ENCODE measurements at places on chromosomes 6 and 20.
A peak's percentile ranks its signal among the peaks of the same experiment; 100 is the strongest.

- peak; percentile 26 for DNase-seq
Observed at GRCh38 chr20:50575865-50576720, 65.9 kb downstream of the PTPN1 start.

GRCh38 chr20:42118001-42118400 is 499.8 kb upstream of the CHD6 start:
- no peak for DNase-seq

- peak; percentile 83 for DNase-seq
Observed at GRCh38 chr6:44127186-44128019, at the start of the genes MRPL14 and TMEM63B. TSS of gene MRPL14 (minus strand) at chr6:44127452. CDS start at chr6:44116611, 10,841 bp downstream. TSS of gene TMEM63B (plus strand) at chr6:44127554. CDS start at chr6:44134585, 7,031 bp downstream.

GRCh38 chr20:19047040-19047950 is 165.1 kb upstream of the SLC24A3 start:
- DNase-seq: no peak

DNA sequence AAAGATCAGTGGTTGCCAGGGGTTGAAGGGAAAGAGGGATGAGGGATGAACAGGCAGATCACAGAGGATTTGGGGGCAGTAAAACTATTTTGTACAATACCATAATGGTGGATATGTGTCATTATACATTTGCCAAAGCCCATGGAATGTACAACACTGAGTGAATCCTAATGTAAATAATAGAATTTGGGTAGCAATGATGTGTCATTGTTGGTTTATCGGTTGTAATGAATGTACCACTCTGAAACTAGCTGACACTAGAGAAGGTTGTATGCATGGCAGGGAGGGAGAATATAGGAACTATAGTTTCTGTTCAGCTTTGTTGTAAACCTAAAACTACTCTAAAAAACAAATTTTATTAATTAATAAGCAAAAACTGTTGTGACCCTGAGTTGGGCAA is 17.8 kb upstream of the ASF1A start:
- no peak for DNase-seq

DNA sequence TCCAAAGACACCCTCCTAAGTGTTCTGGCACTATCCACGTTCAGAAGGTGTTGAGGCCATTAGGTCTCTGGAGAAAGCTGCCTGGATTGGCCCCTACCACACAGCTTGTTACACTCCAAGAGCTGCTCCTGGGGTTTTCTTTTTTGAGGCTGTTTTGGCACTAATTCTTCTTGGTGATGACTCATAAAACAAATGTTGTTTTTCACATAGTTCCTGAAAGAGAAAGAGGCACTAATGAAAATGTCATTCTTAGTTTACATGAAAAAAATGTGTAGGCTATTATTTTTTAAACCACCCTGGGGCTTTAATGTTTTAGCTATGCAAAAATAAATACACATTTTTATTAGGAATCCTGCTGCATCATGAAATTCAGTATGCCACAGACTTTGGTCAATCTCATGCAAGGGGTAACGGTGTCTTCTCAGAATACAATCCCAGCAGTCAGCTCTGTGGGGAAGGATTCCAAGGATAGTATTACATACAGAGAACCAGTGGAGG is 38.1 kb downstream of the TBPL1 start:
- no peak for DNase-seq

- no peak for DNase-seq
Observed at GRCh38 chr6:57068061-57068460, 21.6 kb downstream of the KIAA1586 start.

DNA sequence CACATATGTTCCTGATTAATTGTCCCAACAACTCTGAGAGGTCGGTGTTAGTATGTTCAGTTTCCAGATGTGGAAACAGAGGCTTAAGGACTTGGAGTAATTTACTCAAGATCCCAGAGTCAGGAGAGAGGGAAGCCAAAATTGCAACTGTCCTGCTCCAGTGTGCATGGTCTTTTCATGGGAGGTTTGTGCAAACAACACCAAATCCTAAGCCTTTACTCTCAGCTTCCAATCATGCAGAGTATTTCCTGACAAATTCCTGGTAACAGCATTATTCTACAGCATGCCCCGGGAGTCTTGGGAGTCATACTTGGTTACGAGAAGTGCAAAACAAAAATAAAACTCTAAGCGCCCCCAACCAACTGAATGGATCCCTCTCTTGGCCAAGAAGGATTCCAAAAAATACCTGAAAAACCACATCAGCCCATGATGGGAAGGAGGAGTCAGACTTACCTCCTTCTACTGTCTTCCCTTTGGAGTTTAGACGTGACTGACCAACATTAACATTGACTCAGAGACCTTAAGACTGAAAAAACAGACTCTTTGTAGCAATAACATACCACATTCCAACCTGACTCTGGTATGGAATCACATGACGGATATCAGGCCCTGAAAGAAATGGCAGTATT is 30.8 kb upstream of the PPP1R3G start:
- DNase-seq: no peak

DNA sequence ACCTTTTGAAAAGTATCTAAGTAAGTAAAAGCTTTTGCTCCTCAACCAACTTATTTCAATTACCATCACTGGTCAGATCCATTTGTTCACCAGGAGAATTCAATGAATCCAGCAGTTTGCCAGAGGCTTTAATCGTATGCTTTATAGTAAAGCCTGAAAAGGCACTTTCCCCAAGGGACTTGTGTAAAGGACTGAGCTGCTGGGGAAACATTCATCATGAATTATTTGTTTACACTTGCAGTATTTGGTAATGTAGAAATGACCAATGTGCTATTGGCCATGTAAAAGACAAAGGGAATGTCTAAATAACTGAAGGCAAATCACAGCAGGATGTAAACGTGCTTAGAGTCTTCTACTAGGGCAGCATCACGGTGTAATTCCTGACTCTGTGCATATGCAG is 471.4 kb downstream of the ADGRB3 start:
- no peak for DNase-seq

- DNase-seq: no peak
Observed at GRCh38 chr6:108013787-108014439, 55.9 kb upstream of the SEC63 start.

DNA sequence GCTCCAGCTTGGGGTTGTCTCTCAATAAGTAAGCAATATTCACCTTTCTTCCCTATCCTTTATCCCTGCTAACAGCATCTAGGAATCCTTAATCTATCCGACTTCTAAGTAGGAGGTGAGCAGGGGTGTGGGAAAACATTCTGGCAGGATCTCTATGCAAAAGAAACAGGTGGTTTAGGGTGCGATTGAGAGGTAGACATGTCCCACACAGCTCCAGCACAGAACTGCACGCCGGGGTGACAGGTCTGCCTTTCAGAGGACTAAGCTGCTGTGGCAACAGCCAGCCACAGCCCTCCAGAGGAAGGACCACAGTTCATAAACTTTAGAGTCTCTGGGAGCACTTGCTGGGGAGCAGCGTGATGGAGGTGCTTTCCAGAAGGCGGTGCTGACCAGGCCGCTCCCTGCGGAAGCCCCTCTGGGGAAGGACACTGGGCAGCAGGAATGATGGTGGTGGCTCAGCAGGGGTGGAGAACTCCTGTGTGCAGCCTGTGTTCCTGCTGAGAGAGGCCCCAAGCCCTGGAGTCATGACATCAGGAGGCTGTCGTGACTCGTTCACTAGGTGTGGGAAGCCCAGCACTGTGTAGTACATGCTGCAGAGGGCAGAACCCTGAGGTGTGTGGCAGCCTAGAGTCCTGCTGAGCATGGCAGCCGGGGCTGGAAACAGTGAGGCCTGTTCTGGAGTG is 509.6 kb downstream of the PRKN start:
- no peak for DNase-seq

- no peak for DNase-seq
Observed at GRCh38 chr6:1290086-1290485, 21.8 kb upstream of the FOXQ1 start.

GRCh38 chr6:36668591-36668990 is 9.9 kb upstream of the CDKN1A start:
- no peak for DNase-seq

DNA sequence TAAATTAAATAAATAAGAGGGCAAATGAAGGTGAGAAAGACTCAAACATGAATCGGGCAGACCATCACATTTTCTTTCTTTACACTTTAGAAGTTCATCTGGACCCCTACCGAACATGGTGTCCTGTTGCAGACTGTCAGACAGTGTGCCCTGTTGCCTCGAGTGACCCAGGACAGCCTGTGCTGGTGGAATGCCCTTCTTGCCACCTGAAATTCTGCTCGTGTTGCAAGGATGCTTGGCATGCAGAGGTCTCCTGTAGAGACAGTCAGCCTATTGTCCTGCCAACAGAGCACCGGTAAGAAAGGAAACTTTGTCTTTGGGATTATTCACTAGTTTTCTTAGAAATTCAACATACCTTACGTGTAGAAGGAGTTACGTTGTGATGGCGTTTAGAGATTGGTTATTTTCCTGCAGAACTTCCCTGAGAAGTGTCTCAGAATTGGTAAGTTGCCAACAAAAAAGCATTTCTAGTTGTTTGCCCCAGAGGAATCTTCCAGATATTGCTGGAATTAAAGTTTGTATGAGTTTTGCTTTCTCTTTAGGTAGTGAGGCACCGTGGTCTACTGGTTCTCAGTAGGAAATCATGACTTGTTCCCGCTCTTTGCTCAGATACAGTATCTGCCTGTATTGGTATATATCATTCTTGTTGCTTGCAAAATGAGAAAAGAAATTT is 70.1 kb downstream of the RNF144B start:
- DNase-seq: no peak

- no peak for DNase-seq
Observed at GRCh38 chr6:100269189-100269588, 195.5 kb downstream of the SIM1 start.

GRCh38 chr6:90411292-90411781 is 114.7 kb upstream of the BACH2 start:
- peak; percentile 38 for DNase-seq

DNA sequence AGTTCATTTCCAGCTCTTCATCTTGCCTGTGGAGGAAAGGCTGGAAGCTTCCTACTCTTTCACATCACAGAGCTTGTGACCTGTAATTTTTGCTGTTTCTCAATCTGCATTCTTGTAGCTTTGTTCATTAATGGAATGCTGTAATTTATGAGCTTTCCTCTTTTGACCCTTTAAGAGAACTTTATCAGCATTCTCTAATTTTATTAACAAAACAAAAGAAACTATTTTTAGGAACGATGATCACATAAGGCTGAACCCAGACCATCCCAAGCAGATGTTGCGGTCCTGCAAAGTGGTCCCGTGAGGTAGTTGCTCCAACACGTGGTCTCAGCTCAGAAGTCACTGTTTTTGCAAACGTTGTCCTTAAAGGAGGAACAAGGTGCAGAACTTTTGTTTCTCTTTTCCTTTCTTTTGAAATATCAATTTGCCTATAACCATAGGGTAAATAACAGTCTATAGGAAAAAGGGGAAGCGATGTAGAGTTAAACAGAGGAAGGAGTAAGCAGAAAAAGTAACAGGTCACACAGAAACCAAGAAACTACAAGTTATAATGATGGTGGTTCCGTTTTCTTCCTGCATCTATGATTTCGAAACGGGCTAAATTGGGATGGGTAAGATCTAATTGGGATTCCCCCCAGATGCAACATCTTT is 121.3 kb upstream of the PHACTR1 start:
- no peak for DNase-seq

- DNase-seq: no peak
Observed at GRCh38 chr6:105120570-105120969, 59.2 kb downstream of the POPDC3 start.

DNA sequence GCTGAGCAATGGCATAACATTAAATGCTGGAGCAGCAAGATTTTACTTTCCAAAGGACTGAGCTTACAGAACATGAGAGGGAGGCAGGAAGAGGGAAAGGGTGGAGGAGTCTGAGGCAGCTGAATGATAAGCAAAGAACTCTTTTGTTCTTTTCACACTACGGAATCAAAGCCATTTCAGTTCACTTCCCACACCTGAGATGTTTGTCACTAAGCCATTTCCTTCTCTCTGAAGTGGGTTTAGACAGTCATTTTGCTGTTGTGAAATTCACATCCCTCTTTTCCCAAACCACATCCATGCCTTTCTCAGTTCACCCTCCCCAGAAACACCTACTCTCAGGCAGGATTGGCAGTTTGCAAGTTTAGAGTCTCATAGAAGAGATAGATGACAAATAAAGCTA is 267.9 kb downstream of the ADGRG6 start:
- no peak for DNase-seq

GRCh38 chr20:8646716-8647115 is 422.2 kb upstream of the PLCB4 start:
- no peak for DNase-seq

GRCh38 chr20:30168025-30168799 is 1089.3 kb upstream of the DEFB115 start:
- DNase-seq: peak; percentile 4

- DNase-seq: no peak
Observed at GRCh38 chr6:51725155-51725554, 362.3 kb downstream of the PKHD1 start.

GRCh38 chr6:55950071-55950814 is 74.9 kb upstream of the BMP5 start:
- DNase-seq: no peak

DNA sequence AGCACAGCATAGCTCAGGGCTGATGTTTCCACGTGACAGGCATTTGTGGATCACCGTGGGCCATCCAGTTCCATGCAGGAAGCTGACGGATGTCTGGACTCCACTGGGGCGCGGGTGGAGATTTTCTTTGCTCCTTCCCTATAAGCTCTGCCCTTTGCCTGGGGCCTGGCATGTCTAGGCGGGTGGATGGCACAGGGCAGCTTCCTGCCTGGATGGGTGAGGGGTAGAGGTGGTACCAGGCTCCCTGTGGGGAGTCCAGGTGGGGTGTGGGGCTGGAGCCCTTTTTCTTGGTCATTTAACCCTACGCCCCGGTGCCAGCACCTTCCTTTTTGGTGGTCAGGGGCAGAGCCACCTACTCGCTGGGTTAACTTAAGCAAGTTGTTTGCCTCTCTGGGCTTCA is 10.4 kb downstream of the FAM110A start:
- DNase-seq: no peak

DNA sequence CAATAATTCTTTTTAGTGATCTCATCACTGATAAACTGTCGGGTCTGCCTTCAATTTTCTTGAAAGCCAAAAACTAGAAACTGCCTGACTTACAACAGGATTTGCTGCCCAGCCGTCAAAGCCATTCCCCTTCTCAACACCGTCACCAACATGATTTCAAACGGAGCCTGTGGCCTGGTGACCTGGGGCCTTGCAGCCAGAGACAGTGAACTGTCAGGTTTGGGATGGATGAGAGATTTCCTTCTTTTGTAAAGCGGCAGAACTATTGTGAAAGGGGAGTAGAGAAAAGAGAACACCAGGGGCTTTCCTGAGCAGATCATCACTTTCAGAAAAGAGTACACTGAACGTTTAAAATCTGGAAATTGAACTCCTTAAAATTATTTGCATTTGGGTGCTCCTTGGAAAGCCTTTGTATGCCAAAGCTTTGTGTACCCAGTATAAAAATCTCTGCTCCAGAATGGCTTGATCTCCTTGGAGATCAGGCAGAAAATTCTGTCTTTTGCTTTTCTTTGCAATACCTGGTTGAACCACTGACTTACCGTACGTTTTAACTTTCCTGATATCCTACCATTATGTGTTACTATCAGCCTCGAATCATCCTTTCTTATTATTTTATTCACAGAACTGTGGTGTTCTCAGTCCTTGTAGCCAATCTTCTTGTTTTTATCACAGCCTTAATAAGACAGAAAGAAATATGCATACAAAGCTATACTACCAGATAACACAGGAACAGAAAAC is 125.2 kb downstream of the PACRG start:
- DNase-seq: no peak

- no peak for DNase-seq
Observed at GRCh38 chr20:49132995-49133478, 55.1 kb downstream of the STAU1 start.

- no peak for DNase-seq
Observed at GRCh38 chr6:134828641-134829040, 121.3 kb downstream of the ALDH8A1 start.
